ENCODE measurements at places on chromosomes 12 and 14.

DNA sequence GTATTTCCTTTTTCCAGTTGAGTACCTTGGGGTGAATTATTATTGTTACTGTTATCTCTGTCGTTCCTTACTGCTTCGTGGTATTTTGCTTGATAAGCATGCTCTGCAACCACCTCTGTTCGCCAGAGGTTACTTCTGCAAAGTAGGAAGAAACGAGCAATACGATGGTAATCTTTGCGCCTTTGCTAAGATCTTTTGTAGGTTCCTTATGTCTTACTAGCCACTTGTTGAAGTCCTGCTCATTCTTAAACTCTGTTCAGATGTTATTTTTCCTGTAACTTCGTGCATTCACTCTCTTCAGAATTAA, 729 bp upstream of the M6PR start:
- DNase-seq, result no peak

DNA sequence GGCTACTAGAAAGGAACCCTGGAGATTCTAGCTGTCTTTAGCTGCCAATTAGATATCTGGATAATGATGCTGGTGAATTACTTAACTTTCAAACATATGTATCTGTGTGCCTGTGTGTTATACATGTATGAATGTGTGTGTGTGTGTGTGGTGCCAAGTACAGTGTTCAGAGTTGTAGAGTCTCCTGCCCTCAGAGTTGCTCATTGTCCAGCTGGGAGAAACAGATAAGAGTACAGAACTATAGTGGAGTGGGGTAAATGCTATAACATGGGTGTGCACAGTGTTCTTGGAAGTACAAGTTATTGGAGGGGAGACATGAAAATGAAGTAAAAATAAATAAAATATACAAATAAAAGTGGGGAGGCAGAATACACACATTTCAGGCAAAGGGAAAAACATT, 23.6 kb upstream of the ADAM20 start:
- no peak for DNase-seq

- DNase-seq, result peak; percentile 86
Measured at GRCh38 chr14:102055181-102055901, 31.5 kb downstream of the HSP90AA1 start.

DNA sequence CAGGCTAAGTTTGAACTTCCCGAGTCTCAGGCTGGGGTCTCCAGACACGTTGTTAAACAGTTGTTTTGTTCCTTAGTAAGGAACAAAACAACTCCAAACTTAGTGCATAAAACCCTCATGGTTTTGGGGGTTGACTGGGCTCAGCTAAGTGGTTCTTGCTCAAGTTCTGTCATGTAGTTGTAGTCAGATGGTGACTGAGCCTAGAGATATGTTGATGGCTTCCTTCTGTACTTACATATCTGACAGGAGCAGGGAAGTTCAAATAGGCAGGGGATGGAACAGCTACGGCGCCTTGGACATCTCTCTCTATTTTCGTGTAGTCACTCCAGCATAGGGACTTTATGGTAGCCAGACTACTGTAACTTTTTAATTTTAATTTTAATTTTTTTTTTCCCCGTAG, 45.7 kb downstream of the SPATS2 start:
- DNase-seq, result no peak

- no peak for DNase-seq
Measured at GRCh38 chr12:52228931-52229330, 4.1 kb upstream of the KRT7 start.

DNA sequence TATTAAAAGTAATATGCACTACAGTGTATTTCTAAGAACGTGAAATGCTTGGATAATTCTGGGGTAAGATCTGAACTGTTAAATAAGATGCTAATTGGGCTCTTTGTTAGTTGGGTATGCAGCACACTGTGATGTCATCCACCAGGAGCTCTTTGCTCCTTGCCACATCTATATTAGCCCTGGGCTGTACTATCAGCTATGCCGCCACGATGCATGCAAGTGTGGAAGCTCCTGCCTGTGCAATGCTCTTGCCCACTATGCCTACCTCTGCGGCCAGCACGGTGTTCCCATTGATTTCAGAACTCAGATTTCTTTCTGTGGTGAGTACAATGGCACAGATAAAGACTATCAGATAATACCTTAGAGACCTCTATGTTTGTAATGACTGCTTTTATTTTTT, 165.6 kb downstream of the OTOGL start:
- DNase-seq, result no peak

- DNase-seq, result no peak
Measured at GRCh38 chr12:110929818-110930217, 9.4 kb upstream of the MYL2 start.

- no peak for DNase-seq
Measured at GRCh38 chr12:75260316-75260715, 50.7 kb upstream of the KCNC2 start.

DNA sequence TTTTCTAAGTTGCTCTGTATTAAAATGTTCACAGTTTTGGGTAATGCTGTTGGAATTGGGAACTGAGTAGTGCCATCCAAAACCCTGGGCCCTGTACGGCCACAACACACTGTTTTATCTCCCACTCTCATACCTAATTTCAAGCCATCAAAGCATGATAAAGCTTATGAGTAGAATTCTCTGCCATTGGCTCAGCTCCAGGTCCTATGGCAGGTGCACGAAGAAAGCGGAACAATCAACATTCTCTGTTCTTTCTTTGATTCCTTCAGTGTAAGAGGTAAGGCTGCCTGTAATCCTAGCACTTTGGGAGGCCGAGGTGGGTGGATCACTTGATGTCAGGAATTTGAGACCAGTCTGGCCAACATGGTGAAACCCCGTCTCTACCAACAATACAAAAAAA, 394.9 kb downstream of the CCDC91 start:
- no peak for DNase-seq

GRCh38 chr12:32455607-32456071, 56.3 kb downstream of the FGD4 start:
- peak; percentile 75 for DNase-seq

GRCh38 chr12:47165934-47166333, 86.2 kb upstream of the AMIGO2 start:
- DNase-seq, result no peak

DNA sequence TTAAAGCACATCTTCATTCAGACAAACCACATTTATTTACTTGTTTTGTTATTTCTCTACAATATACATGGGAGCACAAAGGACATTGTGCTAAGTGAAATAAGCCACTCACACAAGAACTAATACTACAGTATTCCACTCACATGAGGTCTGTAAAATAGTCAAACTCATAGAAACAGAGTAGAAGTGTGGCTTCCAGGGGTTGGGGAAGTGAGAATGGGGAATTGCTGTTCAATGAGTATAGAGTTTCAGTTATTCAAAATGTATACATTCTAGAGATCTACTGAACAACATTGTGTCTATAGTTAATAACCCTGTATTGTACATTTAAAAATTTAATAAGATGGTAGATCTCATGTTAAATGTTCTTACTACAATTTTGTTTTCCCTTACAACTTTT, 88.8 kb downstream of the ATXN7L3B start:
- no peak for DNase-seq

DNA sequence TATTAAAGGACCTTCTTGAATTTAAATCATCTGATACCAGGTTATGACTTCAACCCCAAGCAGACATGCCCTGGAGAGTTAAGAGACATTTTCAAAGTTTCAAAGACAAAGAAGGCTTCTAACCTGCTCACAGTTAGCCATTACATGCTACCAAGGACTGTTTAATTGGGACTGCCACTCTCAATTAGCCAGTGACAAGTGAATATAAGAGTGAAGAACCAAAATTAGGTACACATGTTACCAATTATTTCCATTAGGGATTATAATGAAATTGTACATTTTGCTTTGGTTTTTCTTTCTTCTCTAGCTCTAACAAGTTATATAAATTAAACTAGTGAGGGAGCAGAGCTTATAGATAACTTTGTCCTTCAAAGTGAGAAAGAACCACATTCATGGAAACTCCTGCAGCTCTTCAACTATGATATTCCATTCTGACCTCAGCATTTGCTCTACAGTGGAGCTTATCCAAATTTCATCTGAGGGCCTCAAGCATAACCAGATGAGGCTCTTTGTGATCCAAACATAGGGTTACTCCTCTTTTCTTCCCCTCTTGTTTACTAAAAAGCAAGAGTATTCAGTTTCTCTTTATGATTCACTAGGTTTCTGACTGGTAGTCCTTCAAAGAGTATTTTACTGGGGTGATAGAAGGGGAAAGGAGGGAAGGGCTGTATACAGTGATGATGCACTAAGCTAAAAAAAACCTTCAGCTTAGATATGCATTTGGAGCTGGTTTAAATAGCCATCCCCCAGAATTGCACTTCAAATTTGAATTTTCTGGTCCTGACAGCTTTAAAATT, 91.3 kb downstream of the DUSP6 start:
- DNase-seq, result no peak

DNA sequence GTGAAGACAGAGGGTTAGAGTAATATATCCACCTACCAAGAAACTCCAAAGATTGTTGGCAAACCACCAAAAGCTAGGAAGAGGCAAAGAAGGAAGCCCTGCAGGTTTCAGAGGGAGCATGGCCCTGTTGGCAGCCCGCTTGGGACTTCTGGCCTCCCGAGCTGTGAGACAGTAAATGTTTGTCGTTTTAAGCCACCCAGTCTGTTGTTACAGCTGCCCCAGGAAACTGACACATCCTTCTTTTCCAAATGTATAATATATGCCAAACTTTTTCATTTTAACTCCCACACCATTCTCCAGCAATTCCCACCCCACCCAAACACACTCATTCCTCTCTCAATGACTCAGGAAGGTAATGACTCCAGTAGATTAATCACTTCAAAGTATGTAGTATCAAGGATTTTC, 74.0 kb downstream of the RPS29 start:
- DNase-seq, result peak; percentile 65

DNA sequence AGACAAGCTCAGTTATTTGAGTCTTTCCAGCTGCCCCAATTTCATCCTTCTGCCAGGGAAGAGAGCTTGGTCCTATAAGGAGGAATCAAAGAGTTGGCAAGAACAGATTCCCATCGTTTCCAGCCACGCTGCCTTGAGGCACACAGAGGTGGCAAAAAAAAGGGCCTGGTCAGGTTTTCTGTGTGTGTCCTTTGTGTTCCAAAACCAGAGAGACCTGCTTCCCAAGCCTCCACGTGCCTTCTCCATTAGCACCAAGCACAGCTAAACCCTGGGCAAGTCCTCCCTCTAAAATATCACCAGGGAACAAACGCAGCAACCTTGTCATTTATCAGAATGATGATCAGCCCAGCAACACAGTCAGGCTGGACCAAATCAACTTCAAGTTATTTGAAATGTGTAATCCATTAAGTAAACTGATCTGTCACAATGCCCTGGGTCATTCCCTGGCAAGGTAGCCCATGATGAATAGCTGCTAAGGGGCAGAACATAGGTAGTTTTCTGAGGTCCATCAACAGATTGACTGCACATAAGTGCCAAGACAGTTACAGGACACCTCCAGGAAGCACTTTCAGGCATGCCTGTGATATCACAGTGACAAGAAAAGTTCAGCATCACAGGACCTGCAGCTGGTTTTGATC, 28.6 kb upstream of the C12orf42 start:
- no peak for DNase-seq

GRCh38 chr12:111181143-111181726, 187.7 kb downstream of the PHETA1 start:
- no peak for DNase-seq

- no peak for DNase-seq
Measured at GRCh38 chr14:91139776-91140175, 25.9 kb downstream of the DGLUCY start.

GRCh38 chr12:56129942-56130495, 2.0 kb downstream of the ESYT1 start:
- no peak for DNase-seq

GRCh38 chr12:103783744-103784664, 57.0 kb downstream of the NT5DC3 start:
- DNase-seq, result no peak

DNA sequence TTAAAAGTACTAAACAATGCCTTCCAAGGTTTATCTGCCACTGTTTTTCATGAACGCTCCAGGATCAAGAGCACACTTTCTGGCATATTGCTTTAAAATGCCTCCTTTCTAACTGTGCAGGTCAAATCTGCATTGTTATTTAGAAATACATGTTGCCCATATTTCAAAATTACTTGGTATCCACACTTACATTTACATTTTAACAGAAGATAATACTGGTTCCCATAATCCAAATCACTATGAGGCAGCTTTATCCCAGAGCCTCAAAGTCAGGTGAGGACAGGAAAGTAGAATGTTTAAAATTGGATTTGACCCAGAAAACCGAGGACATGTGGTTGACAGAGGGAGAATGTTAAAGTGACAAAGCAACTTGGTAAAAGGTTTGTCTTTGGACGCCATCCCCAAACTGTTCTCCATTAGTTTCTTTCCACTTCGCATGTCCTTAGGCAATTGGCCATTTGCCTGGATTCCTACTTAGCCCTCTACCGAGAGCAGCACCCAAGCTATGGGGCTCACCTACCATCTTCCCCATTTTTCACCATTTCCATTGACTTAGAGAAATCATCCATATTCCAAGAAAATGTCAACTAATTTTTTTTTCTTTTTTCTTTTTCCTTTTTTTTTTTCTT, 353.0 kb downstream of the PAWR start:
- DNase-seq, result no peak

- no peak for DNase-seq
Measured at GRCh38 chr12:79674629-79675028, 16.1 kb downstream of the PAWR start.

DNA sequence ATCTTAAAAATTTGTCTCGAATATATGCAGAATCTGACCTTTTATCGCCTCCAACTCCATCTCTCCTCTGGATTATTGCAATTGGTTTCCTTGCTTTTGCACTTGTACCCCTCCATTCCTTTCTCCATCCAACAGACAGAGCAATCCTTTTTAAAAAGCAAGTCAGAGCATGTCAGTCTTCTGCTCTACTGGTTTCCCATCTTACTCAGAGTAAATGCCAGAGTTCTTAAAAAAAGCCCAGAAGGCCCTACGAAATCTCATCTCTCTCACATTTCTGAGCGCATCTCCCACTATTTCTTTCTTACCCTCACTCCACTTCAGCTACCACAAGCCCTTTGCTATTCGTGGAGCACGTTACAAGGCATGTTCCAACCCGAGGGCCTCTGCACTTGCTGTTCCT, 236.9 kb upstream of the DDHD1 start:
- no peak for DNase-seq

DNA sequence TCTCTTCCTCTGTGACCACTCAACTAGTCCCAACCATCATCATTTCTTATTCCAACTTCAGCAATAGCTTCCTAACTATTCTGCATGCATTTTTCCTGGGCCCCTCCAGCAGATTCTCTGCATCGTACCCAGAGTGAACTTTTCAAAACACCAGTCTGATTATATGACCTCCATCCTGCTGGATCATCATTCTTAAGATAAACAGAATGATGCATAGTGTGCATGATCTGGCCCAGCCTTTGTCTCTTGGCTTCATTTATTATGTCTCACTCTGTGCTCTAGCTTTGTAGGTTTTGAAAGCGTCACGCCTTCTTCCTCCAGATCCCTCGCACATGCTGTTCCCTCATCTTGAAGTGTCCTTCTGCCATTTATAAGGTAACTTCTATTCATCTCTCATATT, 46.3 kb upstream of the SLC38A4 start:
- DNase-seq, result no peak

- DNase-seq, result peak; percentile 79
Measured at GRCh38 chr12:14629832-14630710, 62.4 kb upstream of the PLBD1 start.

GRCh38 chr12:57127726-57128518, at the start of gene LRP1:
TSS of gene LRP1 (plus strand) at chr12:57128483. CDS start at chr12:57128965, 482 bp downstream.
- DNase-seq, result peak; percentile 93

GRCh38 chr12:98058838-98059237, 456.6 kb upstream of the TMPO start:
- no peak for DNase-seq

Data from AG08395 (cell line).